WTC11 (cell line): ENCODE measurements at places on chromosomes 3 and 15. TPM values are rescaled to one million over a fixed set of nuclear protein-coding genes. Genes with fewer than 3 reads are reported as not detected.
A peak's percentile ranks its signal among the peaks of the same experiment; 100 is the strongest.

- peaks cover 38% of the 10 kb centered on the region for H3K27me3 ChIP-seq
- no peak overlapping the region for H3K4me3 ChIP-seq
- no peak overlapping the region for H3K27ac ChIP-seq
- H3K4me1 ChIP-seq, result peaks cover 6% of the 10 kb centered on the region
Measured at GRCh38 chr15:61724251-61724939, 335.9 kb downstream of the VPS13C start.

DNA sequence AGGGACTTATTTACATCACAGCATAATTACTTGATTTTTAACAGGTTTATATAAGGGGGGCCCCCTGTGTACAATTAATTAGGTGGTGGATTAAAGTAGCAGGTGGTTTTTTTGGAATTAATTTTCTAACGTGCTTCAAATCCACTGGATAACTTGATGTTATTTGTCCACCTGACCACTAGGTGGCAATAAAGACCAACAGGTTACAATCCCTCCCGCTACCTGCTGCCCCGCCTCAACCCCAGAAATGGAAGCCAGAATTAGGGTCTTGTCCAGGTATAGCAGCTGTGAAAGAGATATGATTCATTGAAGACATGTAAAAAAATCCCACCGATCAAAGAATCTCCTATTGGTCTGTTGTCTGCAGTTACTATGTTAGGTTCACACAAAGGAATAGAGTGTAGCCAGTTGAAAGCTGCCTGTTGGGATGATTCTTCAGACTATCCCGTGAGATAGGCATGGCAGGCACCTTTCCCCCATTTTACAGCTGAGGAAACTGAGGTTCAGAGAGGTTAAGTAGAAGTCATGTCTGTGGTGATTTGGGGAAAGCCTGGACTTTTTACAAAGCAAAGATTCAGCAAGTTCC lies 44.0 kb downstream of the MFSD1 start:
- no peaks in the 10 kb centered on the region for H3K27me3 ChIP-seq
- DNase-seq, result peak; percentile 22
- H3K36me3 ChIP-seq, result no peaks in the 10 kb centered on the region

GRCh38 chr3:178195824-178196223 lies 340.4 kb upstream of the KCNMB2 start:
- H3K4me1 ChIP-seq, result peaks cover 18% of the 10 kb centered on the region
- DNase-seq, result no peak
- H3K36me3 ChIP-seq, result no peaks in the 10 kb centered on the region
- no peak overlapping the region for H3K27ac ChIP-seq
- no peak overlapping the region for H3K4me3 ChIP-seq

GRCh38 chr3:14278265-14278798 lies 99.7 kb downstream of the LSM3 start:
- no peaks in the 10 kb centered on the region for H3K36me3 ChIP-seq
- peaks cover 7% of the 10 kb centered on the region; the same call in 1 of the 2 replicates for H3K27me3 ChIP-seq
- no peak overlapping the region; the same call in 1 of the 2 replicates for H3K27ac ChIP-seq
- H3K4me1 ChIP-seq, result peaks cover 70% of the 10 kb centered on the region
- DNase-seq, result no peak

DNA sequence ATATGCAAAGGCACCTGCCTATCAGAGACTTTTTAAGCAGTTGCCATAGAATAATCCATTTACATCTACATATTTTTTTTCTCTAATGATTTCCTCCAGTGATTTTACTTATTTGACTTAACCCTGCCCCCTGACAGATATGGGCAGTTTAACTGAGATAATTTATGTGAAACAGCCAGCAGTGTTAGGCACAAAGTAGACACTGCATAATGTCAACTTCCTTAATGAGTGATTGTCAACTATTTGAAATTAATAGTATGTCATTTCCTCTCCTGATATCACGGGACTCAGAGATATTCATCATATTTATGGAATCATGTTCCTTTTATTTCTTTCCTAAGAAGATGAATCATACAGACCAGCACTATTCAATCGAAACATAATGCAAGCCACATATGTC lies 179.9 kb upstream of the ATP10A start:
- no peaks in the 10 kb centered on the region for H3K36me3 ChIP-seq
- H3K27me3 ChIP-seq, result no peaks in the 10 kb centered on the region
- H3K4me3 ChIP-seq, result no peak overlapping the region
- no peak for DNase-seq
- no peak overlapping the region for H3K27ac ChIP-seq

- H3K36me3 ChIP-seq, result peaks cover 5% of the 10 kb centered on the region; the same call in 1 of the 2 replicates
- no peak for DNase-seq
- peaks cover 6% of the 10 kb centered on the region for H3K4me1 ChIP-seq
- no peak overlapping the region for H3K27ac ChIP-seq
Measured at GRCh38 chr3:132593241-132593946, 3.7 kb upstream of the ACKR4 start.

- peaks cover 26% of the 10 kb centered on the region for H3K4me1 ChIP-seq
- DNase-seq, result no peak
- peaks cover 18% of the 10 kb centered on the region for H3K27me3 ChIP-seq
- no peak overlapping the region for H3K4me3 ChIP-seq
- no peak overlapping the region for H3K27ac ChIP-seq
- no peaks in the 10 kb centered on the region for H3K36me3 ChIP-seq
Measured at GRCh38 chr15:40353697-40354096, 2.9 kb downstream of the PHGR1 start.

DNA sequence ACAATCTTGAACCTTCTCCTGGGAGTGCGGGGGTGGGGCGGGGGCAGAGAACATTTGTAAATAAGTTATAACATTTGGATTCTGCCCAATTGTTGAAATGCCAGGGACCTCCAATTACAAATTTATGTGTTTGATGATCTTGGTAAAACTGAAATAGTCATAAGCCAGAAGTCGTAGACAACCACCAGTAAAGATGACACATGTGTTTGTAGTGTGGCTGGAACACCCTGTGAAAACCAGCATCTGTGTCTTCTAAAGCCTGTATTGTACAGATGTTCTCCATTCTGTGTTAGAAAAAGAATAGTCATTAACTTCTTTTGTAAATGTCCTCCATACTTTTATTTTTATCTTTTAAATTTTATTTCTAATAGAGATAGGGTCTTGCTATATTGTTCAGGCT lies 61.8 kb downstream of the ARIH1 start:
- H3K27ac ChIP-seq, result no peak overlapping the region
- no peaks in the 10 kb centered on the region for H3K4me1 ChIP-seq
- no peak overlapping the region for H3K4me3 ChIP-seq
- peaks cover 18% of the 10 kb centered on the region for H3K36me3 ChIP-seq
- DNase-seq, result no peak

NIT2 gene
- total RNA-seq, result 23.8 to 27.3 TPM (median 24.0 TPM) in 3 replicates

DNA sequence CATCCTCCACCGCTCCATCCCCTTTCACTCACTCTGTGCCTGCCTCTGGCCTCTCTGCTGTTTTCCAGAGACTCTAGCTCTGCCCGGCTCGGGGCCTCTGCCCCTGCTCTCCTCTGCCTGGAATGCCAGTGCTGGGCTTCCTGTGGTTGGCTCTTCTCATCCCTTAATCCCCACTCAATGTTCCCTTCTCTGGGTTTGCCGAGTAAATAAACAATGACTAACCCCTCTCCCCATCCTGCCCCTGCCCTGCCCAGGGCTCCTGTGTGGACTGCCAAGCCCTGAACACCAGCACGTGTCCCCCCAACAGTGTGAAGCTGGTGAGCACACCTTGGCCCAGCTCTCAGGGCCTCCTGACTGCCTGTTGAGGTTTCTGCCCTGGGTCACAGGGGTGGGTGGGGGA lies 12.2 kb downstream of the STAB1 start:
- no peak overlapping the region for H3K4me3 ChIP-seq
- peaks cover 2% of the 10 kb centered on the region; the same call in 1 of the 2 replicates for H3K4me1 ChIP-seq
- H3K36me3 ChIP-seq, result no peaks in the 10 kb centered on the region
- H3K27me3 ChIP-seq, result no peaks in the 10 kb centered on the region; the same call in 1 of the 2 replicates
- DNase-seq, result no peak

CILP gene
- total RNA-seq, result not detected in 3 replicates

DNA sequence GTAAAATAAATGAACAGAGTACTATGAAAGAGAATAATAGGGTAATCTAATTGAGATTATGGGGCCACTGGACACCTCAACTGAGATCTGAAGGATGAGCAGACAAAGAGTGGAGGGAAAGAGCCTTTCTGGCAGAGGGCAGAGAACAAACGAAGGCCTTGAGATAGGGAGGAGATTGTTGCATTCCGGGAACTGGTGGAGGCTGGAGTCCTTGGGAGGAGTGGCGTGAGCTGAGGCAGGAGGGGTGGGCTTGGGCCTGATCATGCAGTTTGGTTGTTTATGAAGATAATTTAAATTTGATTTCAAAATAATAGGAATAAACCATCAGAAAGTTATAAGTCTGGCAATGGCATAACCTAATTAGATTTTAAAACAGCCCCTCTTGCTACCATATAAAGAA lies 59.5 kb upstream of the GALNT15 start:
- no peak for DNase-seq
- H3K4me1 ChIP-seq, result no peaks in the 10 kb centered on the region
- H3K36me3 ChIP-seq, result no peaks in the 10 kb centered on the region
- H3K27ac ChIP-seq, result no peak overlapping the region
- no peak overlapping the region for H3K4me3 ChIP-seq
- H3K27me3 ChIP-seq, result peaks cover 4% of the 10 kb centered on the region

CTXND1 gene
- 0.04 to 0.05 TPM in 2 of 3 replicates, not detected in the other for total RNA-seq

CLDN16 gene
- total RNA-seq, result not detected in 3 replicates

DNA sequence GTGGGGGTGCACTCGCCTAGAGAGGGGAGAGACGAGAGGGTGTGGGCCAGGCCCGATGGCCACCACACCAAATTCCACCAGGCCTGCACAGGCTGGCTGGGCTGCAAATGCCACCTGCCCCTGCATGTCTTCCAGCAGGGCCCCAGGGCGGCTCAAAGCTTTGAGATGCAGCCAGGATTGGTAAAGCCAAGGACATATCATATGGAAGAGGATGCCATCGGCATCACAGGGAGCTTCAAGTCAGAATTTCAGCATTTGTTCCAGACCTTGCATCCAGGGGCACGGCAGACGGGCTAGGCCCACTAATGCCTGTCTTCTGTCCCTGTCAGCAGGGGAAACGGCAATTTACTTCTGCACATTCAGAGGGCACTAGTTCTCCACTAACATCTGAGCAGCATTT lies 97.8 kb downstream of the NUP210 start:
- H3K27ac ChIP-seq, result no peak overlapping the region
- H3K4me1 ChIP-seq, result no peaks in the 10 kb centered on the region
- H3K4me3 ChIP-seq, result no peak overlapping the region

DNA sequence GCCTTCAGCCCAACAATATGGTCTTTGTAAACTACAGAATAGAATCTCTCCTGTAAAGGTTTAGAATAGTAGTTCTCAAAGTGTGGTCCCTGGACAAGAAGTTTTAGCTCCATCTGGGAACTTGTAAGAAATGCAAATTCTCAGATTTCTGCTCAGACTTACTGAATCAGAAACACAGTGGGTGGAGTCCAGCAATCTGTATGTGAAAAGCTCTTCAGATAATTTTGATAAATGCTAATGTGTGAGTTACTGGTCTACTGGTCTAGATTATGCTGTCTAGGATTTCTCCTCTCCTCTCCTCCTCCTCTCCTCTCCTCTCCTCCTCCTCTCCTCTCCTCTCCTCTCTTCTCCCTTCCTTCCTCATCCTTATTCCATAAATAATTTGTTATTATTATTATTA lies 57.5 kb downstream of the RBMS3 start:
- no peak for DNase-seq
- H3K36me3 ChIP-seq, result no peaks in the 10 kb centered on the region
- peaks cover 39% of the 10 kb centered on the region for H3K4me1 ChIP-seq
- H3K4me3 ChIP-seq, result no peak overlapping the region

GOLGA6B gene
- total RNA-seq, result 0.73 to 1.9 TPM (median 0.85 TPM) in 3 replicates

CYB561D2 gene
- total RNA-seq, result 9.8 to 12.0 TPM (median 11.3 TPM) in 3 replicates

ERC2 gene
- 18.6 to 23.5 TPM (median 18.8 TPM) in 3 replicates for total RNA-seq

SNTN gene
- not detected in 3 replicates for total RNA-seq

SLC24A5 gene
- total RNA-seq, result not detected in 3 replicates

TRPM1 gene
- 0.32 to 1.2 TPM (median 0.77 TPM) in 3 replicates for total RNA-seq

LRTM1 gene
- total RNA-seq, result not detected in 3 replicates

DNA sequence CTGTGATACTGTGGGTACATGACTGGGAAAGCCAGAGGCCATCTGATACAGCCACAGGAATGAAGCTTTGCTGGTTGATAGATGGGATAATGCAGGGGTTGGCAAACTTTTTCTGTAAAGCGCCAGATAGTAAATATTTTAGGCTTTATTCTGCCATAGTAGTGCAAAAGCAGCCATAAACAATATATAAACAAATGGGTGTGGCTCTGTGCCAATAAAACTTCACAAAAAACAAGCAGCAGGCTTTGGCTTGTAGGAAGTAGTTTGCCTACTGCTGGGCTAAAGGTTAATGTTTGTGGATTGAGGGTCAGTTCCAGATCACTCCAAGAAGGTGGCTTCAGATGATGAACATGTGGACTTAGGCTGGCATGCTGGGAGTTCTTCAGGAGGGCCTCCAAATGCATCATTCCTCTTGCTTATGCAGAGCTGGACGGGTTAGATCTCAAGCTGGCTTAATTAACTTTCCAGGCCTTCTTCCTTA lies 305.7 kb downstream of the RPLP1 start:
- no peak overlapping the region for H3K27ac ChIP-seq
- H3K4me1 ChIP-seq, result peaks cover 15% of the 10 kb centered on the region
- no peaks in the 10 kb centered on the region; the same call in 1 of the 2 replicates for H3K27me3 ChIP-seq
- H3K36me3 ChIP-seq, result peaks cover 4% of the 10 kb centered on the region

DNA sequence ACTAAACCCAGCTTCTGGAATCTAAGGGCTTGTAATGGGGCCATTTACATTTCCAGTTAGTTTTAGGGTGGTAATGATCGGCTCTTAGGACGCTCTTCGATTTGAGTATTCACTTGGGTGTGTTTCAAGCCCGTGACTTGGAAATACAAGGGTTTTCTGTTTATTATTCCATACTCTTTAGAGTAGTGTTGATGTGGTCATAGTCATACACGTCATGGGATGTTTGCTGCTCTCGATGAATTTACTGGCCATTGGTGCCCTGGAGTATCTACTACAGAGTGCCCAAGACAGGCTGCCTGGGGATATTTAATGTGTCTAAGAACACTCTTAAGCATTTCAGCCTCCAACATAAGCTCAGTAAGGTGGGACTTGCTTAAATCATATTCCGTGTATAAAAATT lies 64.1 kb downstream of the PTPRG start:
- no peaks in the 10 kb centered on the region for H3K27me3 ChIP-seq
- H3K4me3 ChIP-seq, result peak overlapping the region; percentile 0; the same call in 1 of the 2 replicates
- no peak for DNase-seq
- peaks cover 15% of the 10 kb centered on the region for H3K36me3 ChIP-seq

CPNE9 gene
- 3.2 to 6.6 TPM (median 6.0 TPM) in 3 replicates for total RNA-seq
